ENCODE measurements at places on chromosomes 7 and 10.

DNA sequence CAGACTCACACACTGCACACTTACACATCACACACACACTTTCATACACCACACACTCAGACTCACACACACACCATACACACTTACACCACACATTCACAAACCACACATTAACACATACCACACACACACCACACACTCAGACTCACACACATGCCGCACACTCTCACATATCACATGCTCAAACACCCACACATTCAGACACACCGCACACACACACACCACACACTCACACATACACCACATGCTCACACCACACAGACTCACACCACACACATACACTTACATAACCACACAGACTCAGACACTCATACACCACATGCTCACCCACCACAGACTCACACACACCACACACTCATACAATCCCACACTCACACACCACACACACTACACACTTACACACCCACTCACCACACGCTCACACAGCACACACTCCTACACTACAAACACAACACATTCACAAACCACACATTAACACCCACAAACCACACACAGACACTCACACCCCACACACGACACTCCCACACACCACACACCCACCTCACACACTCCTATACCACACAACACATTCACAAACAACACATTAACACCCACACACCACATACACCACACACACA, 125.4 kb downstream of the EVX1 start:
- no peak for DNase-seq

- no peak for DNase-seq
Measured at GRCh38 chr7:6012355-6013104, 3.5 kb downstream of the AIMP2 start.

- peak; percentile 60 for DNase-seq
Measured at GRCh38 chr10:112565434-112566053, 118.5 kb downstream of the VTI1A start.

- no peak for DNase-seq
Measured at GRCh38 chr7:121913947-121914675, 41.1 kb downstream of the PTPRZ1 start.

- no peak for DNase-seq
Measured at GRCh38 chr7:46664453-46664852, 743.4 kb upstream of the IGFBP3 start.

GRCh38 chr10:13716081-13717071, 129.6 kb downstream of the PRPF18 start:
- DNase-seq: no peak

- DNase-seq: no peak
Measured at GRCh38 chr10:122863216-122864193, 15.9 kb downstream of the FAM24B start.

- no peak for DNase-seq
Measured at GRCh38 chr10:79275431-79275851, 71.8 kb upstream of the PPIF start.

All from HEK293T (cell line).